ENCODE measurements at places on chromosomes 5 and 9. TPM values are rescaled to one million over a fixed set of nuclear protein-coding genes. Genes with fewer than 3 reads are reported as not detected.

PCDHGA2 gene
- 5.5 TPM for total RNA-seq

GABRA6 gene
- total RNA-seq: 0.23 TPM

- ATAC-seq: no peak
Observed at GRCh38 chr5:32275396-32275741, 37.4 kb downstream of the MTMR12 start.

DNA sequence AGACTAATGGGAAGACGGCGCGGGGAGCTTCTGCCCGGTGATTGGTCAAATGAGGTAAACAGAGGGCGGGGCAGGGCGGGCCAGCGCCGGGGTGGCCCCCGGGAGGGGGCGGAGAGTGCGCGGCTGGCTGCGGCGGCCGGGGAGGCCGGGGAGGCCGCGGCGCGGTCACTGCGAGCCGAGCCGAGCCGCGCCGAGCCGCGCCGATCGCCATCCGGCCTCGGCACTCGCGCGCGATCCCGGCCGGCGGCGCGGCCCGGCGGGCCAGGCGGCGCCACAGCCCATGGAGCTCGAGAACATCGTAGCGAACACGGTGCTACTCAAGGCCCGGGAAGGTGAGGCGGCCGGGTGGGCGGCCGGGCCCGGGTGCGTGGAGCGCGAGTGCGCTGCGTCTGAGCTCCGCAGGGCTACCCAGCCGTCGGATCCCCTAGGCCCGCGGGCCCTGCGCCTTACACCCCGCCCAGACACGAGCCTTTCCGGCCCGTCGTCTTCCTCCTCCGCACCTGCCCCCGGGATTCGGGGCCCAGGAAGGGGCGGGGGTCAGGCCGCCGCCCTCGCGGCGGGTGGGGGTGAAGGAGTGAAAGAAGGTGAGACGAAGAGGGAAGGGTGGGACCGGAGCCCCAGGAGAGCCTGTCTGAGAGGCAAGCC lies at the start of gene GRK6:
Gene GRK6 (plus strand): TSS at position 111 of the 645 bp plus-strand sequence. CDS start 170 bp downstream, at position 281.
- peak; percentile 17 for ATAC-seq

GRCh38 chr9:89529243-89530035 lies 31.5 kb upstream of the SEMA4D start:
- ATAC-seq: no peak

GRCh38 chr5:116480894-116481510 lies 93.6 kb downstream of the SEMA6A start:
- ATAC-seq: no peak

- ATAC-seq: no peak
Observed at GRCh38 chr9:113738496-113738892, 137.6 kb upstream of the ZNF618 start.

GRCh38 chr9:134598884-134599245 lies 42.7 kb upstream of the COL5A1 start:
- no peak for ATAC-seq

- ATAC-seq: no peak
Observed at GRCh38 chr5:143166090-143166489, 237.4 kb downstream of the NR3C1 start.

DNA sequence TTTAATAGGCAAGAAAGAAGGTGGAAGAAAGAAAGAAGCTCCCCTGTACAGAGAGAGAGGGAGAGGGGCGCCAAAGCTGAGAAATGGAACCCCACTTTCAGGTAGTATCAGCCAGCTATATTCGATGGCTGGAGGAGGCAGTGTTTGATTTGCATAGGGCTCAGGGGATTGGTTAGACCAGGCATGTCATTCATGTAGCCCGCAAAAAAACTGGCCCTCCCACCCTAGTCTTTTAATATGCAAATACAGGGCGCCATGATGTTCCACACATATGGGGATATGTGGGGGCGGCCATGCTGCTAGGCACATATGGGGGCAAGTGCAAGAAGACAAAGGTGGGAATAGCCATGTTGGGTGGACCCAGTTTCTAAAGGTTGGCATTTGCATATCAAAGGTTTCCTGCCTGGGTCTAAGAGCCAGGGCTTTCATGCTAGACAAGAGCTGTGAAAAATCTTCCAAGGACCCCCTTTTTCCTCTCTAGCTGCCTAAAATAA lies 174.4 kb upstream of the ADRA1B start:
- no peak for ATAC-seq

All from gastroesophageal sphincter (tissue), 4 donors.